ENCODE measurements at places on chromosomes 16 and 17.
A peak's percentile ranks its signal among the peaks of the same experiment; 100 is the strongest.

- DNase-seq: no peak
Observed at GRCh38 chr17:58283674-58284612, 3.2 kb upstream of the MPO start.

- DNase-seq: no peak
Observed at GRCh38 chr17:44971776-44972483, 3.8 kb upstream of the C1QL1 start.

DNA sequence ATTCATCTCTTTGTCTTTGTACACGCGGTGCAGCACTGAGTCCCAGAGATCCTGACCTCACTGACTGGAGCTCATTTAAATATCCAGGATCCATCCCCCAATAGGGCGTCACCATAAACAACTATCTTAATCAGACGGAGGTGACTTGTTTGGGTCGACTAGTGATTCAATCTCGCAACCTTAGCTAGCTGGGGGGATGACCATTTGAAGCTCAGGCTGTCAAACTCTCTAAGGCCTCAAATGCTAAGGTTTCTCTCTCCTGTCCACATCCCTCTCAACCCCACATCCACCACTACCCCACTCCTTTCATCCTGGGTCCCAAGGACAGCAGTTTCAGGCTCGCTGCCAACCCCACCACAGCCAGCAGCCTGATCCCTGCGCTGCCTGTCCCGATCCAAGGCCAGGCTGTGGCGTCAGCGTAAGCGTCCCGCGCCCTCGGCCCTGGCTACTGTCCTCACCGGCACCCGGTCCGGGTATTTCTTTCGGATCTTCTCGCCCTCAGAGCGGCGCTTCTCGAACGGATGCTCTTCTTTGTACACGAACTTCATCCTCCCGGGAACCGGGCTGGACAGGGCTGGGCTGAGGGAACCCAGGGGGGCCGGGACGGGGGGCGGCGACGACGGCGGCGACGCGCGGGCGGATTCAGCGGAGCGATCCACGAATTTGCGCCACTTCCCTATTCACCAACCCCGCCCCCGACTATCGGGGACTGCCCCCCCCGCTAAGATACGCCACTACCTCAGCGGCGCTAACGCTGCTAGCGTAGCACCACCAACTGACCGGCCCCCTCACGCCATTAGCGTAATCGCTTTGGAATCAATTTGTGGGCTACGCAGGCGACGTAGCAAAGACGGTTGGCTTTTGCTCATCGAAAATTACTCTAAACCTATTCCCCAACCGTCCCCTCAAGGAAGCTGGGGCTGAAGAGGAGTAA is at the start of gene GABARAP:
Gene GABARAP, minus strand, starts transcription at position 667 of the 934 bp plus-strand sequence. Its CDS starts 119 bp downstream, at position 548.
- DNase-seq: peak; percentile 64

- no peak for DNase-seq
Observed at GRCh38 chr17:27091043-27091497, 202.8 kb upstream of the WSB1 start.

DNA sequence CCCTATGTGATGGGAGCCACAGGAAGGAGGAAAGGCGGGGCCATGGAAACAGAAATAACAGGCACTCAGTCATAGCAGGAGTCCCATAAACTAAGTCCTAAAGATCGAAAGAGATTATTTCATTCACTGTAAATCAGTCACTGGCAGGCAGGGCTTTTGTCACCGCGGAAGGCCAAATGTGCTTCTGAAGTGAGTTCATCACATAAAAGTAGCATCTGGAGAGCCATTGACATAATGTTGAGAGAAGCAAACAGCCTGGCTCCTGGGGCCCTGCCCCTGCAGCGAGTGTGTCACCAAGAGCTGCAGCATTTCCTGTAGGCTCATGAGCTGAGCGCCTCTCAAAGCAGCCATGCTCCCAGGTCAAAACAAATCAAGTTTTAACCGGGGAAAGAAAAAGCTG is 476.2 kb downstream of the HAPSTR1 start:
- DNase-seq: peak; percentile 27

GRCh38 chr16:6031567-6031966 is 934.0 kb upstream of the EEF2KMT start:
- DNase-seq: no peak

DNA sequence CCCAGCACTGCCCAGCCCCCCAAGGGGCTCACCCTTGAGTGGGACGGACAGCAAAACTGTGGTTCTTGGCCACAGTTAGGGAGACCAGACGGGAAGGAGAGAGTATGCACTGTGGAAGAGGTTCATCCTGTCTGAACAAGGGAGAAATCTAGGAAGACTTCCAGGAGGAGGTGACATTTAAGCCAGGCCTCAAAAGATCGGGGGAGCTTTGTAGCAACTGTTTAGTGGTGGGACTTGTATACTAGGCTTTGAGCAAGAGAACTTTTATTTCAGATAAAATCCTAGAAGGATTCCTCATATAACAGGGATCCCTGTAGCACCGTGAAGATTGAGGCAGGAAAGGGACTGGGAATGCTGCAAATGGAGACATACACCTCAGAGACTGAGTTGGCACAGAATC is 30.8 kb downstream of the SREBF1 start:
- no peak for DNase-seq

DNA sequence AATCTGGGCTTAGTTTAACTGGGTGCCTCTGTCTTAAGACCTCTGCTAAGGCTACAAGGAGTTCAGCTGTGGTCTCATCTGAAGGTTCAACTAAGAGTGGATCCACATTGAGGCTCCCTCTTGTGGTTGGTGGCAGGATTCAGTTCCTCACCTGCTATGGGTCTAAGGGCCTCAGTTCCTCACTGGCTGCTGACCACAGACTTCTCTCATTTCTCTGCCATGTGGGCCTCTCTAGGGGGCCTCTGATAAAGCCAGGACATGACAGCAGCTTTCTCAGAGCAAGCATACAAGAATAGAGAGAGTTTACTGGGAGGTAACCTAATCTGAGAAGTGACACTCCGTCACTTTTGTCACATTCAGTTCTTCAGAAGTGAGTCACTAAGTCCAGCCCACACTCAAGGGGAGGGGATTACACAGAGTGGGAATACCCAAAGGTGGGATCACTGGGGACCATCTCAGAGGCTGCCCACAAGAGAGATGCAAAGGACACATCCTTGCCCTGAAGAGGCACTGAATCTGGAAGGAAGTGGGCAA is 19.2 kb upstream of the ABAT start:
- DNase-seq: no peak

DNA sequence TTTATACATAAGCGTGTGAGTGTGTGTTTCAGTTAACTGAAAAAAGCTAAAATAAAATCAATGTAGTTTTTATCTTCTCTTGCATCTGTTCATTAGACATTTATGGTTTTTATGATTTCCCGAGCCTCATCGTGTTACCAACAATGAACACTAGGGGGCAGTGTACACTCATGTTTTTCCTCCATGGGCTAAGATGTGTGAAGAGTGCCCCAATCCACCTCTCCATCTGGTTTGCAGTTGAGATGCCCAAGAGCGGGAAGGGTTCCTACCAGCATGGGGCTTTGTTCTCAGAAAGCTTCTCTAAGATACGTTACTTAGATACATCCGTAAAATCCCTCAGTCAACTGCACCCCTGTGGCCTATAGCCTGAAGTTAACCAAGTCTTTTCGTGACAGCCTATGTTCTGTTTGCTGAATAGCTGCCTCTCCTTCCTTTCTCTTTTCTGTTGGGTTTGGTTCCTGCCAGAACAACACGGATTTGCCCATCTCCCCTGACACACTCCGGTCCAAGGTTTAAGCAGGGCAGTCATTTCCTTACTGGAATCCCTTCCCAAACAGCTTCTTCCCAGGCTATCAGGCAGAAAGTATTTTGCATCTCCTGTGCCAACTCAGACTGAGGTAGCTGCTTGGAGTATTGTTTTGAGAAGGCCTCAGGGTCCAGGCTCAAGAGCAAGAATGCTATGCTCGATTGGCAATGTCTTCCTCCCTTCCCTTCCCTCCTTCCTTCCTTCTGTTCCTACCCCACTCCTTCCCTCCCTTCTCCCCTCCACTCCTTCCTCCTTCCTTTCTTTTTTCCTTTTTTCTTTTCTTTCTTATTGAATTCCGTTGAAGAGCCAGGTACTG is 12.9 kb upstream of the ELAC2 start:
- DNase-seq: peak; percentile 33

DNA sequence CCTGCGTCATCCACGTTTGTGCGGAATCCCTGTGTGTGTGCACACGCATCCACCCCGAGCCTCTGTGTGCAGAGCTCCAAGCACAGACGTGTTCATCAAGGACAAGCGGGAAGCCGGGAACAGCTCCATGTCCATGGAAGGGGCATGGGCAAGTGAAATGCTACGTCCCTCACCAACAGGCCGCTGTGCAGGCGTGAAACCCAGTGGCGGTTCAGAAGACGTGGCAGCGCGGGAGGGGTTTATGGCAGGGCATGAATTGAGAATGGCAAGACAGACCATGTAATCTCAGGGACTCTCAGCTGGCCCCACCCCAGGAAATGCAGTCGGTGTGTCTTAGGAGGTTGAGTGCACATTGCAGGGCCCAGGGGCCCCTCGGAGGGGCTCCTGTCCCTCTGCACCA is 52.7 kb downstream of the TBC1D16 start:
- DNase-seq: no peak

DNA sequence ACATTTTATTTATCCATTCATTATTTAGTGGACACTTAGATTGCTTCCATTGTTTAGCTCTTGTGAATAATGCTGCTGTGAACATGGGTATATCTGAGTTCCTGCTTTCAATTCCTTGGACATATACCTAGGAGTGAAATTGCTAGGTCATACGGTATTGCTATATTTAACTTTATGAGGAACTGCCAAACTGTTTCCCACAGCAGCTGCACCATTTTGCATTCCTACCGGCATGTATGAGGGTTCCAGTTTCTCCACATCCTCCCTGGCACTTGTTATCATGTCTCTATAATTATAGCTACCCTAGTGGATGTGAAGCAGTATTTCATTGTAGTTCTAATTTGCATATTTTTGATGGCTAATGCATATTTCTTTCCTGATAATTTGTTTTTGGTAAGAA is 23.7 kb upstream of the DRG2 start:
- DNase-seq: no peak

GRCh38 chr16:84228256-84228838 is 11.5 kb downstream of the KCNG4 start:
- peak; percentile 69 for DNase-seq

DNA sequence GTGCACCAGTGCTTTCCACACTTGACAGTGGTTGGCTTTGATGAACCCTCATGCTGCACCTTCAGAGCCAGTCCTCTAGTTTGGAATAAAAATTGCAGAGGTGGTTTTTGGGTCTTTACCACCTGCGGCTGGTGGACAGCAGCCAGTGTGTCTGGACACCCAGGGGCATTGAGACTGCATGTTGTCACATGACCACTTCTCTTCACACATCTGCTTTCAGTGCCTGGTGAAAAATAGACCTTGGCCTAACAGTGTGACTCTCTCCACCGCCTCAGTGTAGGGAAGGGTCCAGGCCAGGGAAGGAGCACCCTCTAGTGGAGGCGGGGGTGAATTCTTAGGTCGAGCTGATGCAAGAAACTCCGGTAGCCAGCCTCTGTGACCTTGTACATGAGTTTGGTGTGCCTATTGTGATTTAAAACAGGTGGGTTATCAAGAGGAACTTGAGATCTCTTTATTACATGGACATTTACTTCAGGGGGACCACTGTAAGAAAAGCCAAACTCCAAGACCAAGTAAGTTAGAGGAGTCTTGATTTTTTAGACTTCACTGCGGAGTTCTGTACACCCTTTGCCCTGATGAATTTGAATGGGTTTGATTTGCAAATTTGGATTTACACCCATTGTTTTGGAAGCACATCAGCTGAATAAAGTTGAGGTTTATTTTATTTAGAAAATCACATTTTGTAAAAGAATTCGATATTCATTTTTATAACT is 17.9 kb downstream of the GOSR2 start:
- DNase-seq: peak; percentile 54

DNA sequence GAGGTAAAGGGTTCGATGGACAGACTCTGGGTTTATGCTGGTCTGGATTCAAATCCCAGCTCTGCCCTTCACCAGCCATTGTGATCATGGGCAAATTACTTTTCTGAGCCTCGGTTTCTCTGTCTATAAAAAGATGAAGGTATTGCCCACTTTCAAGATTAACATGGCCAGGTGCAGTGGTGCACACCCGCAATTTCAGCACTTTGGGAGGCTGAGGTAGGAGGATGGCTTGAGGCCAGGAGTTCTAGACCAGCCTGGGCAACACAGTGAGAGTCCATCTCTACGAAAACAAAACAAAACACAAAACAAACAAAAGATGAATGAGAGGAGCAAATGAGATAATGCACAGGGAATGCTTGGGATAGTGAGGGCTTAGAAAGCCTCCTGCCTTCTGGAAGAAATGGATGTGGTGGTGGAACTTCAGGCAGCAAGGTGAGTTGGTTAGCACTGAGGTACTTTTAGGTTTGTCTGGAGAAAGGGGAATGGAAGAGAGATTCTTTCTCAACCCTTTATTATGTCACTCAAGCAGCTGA is 8.5 kb downstream of the ADGRG3 start:
- no peak for DNase-seq

DNA sequence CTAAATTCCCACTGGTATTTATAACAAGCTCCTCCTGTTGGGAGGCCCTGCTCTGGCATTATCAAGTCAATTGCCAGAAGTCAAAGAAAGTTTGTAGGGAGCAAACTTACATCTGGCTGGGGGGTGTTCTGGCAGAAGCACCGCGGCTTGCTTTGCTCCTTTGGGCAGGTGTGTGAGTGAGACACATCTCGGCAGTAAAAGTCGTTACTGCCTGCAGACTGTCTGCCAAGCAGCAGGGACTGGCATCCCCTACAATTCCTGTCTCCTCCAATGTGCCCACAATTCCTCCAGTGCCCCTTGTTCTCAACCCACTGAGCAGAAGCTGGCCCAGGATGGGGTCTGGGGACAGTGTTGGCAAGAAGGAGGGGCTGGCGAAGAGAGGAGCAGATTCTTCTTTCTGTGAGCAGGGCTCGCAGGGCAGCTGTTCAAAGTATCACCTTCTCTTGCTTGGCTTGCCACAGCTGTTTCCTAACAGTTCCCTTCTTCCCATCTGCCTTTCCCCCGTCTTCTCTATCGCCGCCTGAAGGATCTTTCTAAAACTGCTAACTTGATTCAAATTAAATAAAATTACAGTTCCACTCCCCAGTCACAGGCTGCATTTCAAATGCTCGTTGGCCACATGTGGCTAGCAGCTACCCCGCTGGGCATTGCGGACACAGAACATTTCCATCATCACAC is 30.2 kb downstream of the SPACA3 start:
- DNase-seq: peak; percentile 95

All from NCI-H524 (cell line).